ENCODE measurements at places on chromosomes 3 and 15.
A peak's percentile ranks its signal among the peaks of the same experiment; 100 is the strongest.

DNA sequence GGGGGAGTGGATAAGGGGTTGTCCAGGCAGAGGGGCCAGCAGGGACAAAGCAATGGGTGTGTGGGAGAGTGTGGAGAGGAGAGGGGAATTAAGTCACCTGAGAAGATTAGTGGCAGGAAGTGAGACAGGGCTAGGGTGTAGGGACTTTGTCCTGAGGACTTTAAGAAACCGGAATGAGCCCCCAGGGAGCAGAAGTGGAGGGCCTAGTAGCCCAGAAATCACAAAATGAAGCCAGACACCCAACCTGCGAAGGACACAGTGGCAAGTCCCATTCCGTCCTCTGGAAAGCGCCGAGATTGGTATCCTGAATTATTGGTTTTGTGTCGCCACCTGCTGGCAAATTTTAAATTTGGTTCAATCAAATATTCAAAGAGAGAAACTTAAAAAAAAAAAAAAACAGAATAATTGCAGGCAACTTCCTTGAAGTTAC, 78.0 kb upstream of the SLC25A36 start:
- peak; percentile 44 for DNase-seq

GRCh38 chr3:15953841-15954240, 156.1 kb upstream of the ANKRD28 start:
- no peak for DNase-seq

DNA sequence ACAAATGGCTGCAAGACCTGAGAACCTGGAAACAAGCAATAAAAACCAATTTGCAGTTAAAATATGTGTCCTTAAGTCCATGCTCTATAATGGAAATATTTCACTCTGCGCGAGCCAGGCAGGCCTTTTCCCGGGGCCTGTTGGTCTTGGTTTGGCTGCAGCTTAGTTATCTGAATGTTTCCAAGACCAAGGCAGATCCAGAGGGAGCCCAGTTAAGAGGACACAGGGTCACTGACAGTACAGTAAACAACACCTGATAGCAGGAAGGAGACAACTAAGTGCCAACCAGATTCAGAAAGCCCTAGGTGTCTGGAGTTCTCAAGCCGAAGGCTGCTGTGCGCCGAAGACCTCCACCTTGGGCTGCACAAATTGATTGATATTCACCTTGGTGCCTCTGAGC, 32.8 kb downstream of the THSD4 start:
- DNase-seq: no peak

- no peak for DNase-seq
These were observed 12.3 kb upstream of the PDZRN3 start for GRCh38 chr3:73637042-73637441.

GRCh38 chr3:138373736-138374094, 25.3 kb downstream of the MRAS start:
- no peak for DNase-seq

- no peak for DNase-seq
These were observed 234.7 kb upstream of the LYSMD4 start for GRCh38 chr15:99967841-99968371.

DNA sequence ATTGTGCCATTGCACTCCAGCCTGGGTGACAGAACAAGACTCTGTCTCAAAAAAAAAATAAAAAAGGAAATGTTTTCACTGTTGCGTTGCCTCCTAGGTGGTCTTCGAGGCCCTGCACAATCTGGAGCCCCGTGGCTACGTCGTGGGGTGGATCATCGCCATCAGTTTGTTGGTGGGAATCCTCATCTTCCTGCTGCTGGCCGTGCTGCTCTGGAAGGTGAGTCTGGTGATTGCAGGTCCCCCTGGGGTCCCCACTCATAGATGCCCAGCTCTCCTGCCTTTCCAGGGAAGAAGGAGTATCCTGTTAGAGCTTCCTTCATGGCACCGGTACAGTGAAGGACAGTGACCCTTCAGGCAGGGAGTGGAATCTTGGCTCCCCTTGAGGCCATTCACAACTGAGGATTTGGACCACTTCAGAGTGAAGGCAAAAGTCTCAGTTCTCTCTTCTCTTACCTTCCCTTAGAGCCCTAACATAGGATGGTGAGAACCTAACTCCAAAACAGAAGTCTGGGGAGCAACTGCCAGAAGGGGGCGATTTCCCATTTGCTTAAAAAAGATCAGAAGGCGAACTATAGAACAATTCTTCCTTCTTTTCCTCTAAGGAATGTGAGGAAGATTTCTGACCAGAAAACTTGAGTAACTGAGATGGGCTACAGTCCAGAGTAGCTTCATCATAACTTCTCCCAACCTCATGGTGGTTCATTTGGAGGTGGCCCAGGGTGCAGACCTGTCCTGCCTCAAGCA, 57.8 kb upstream of the CTDSPL start:
- no peak for DNase-seq

GRCh38 chr3:3714572-3714971, 84.7 kb upstream of the LRRN1 start:
- DNase-seq: no peak

DNA sequence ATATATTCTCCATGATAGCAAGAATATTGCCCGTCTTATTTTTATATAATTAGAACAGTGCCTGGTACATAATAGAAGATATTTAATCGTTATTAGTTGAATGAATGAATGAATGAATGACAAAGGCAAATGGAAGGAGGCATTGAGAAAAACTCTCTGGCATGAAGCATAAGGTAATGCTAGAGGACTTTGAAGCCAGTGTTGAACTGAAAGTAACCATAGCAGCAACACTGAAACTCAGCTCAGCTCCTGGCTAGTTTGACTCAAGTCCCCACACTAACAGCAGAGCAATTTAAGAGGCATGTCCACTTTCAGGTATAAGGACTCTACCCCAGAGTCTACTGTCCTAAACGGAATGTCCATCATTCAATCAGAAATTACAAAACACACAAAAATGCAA, 227.0 kb downstream of the CPNE4 start:
- no peak for DNase-seq

DNA sequence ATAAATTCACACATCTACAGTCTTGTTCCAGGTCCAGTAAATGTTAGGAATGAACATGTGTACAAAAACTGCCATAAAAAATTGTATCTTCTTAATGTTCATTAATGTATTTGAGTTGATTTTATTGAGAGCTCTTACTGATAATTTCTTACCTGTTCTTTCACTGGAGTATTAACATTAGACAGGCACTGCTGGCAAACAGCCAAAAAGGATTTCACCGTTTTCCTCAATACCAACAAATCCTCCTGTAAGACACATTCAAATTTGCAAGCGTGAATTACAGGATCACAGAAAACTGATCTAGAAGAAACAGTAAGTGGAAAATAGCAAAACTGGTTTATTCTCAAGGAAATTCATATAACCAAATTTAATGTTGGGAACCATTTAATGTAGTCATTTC, 127.4 kb downstream of the PCCB start:
- no peak for DNase-seq

GRCh38 chr15:83977992-83978391, 257.6 kb upstream of the GOLGA6L4 start:
- DNase-seq: no peak

- DNase-seq: no peak
These were observed 54.0 kb downstream of the FAM43A start for GRCh38 chr3:194739498-194740284.

- no peak for DNase-seq
These were observed 4.0 kb upstream of the CSRNP1 start for GRCh38 chr3:39157359-39157758.

GRCh38 chr3:39108200-39108710, 775 bp downstream of the TTC21A start:
- no peak for DNase-seq

GRCh38 chr3:42511201-42511600, 8.8 kb downstream of the VIPR1 start:
- DNase-seq: no peak

- peak; percentile 92 for DNase-seq
These were observed 335.9 kb downstream of the LPP start for GRCh38 chr3:188489639-188490405.

DNA sequence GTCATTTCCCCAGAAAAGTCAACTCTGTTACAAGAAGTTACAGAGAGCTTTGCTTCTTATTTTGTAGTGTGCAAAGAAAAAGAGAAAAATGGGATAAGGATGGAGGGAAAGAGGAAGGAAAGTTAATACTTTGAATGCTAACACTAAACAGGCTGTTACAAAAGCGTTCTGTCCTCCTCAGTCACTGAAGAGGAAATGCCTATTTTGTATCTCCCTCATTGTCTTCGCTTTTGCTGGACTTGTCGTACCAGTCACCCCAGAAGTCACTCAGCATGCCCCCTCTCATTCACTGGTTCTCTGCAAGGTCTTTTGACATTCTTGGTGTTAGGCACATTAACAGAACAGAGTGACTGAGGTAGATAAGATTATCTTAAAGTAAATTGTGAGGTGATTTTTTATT, 129.6 kb downstream of the ALCAM start:
- no peak for DNase-seq

All from iris pigment epithelial cell (primary cell).